ENCODE measurements at places on chromosomes 3 and 15.

DNA sequence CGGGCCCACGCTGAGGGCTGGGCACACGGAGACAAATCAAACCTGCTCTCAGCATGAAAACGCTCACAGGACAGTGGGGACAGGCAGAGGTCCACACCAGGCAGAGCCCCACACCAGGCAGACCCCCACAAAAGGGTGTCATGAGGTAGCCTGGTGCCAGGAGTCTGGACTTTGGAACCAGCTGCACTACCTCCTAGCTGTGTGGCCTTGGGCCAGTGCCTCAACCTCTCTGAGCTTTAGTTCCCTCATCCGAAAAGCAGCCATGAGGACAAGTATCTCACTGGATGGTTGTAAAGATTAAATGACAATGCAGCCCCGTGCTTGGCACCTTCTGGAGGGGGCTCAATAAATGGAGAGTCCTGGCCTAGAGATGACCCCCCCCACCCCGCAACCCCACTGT is 16.5 kb upstream of the CRABP1 start:
- DNase-seq: no peak

GRCh38 chr15:85706779-85707518 is 87.8 kb downstream of the KLHL25 start:
- peak; percentile 67 for DNase-seq

GRCh38 chr3:111368056-111368455 is 173.9 kb upstream of the CD96 start:
- no peak for DNase-seq

DNA sequence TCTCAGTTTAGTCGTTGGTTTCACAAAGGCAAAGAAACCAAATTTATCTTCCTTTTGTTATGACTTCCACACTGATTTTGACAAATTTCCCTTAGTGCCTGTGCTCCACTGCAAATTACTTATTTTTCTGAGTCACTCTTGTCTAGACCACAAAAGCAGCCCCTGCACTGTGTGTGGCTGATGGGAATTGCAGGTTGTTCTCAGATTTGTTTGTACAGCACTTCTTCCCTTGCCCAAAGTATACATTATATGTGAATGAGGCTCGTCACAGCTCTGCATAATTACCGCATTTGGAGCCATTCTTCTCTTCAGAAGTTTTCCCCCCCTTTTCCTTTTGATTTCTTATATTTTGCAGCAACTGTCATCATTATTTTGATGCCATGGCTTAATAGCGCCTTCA is 354.2 kb upstream of the IL12A start:
- no peak for DNase-seq

DNA sequence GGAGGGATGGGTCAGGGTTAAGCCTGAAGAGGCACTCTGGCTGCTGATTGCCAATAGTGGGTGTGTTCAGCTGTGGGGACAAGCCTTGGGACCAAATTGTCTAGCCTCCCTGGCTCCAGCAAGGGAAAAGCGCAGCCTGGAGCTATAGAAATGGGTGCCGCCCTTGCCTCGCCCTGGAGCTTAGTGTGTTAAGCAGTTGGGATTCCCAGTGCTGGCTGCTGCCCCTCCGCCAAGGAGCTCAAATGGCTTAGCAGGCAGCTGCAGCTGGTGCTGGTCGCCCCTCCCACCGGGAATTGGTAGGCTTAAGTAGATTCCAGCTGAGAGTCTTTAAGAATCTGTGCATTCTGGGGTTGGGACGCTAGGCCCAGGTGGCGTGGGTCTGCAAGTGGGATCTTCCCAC is 662.9 kb upstream of the TBL1XR1 start:
- DNase-seq: no peak

GRCh38 chr15:60563539-60564404 is 84.8 kb upstream of the ICE2 start:
- no peak for DNase-seq

GRCh38 chr3:120442975-120443517 is 7.7 kb downstream of the FSTL1 start:
- no peak for DNase-seq

- no peak for DNase-seq
Measured at GRCh38 chr3:56655709-56656108, 27.4 kb downstream of the TASOR start.

DNA sequence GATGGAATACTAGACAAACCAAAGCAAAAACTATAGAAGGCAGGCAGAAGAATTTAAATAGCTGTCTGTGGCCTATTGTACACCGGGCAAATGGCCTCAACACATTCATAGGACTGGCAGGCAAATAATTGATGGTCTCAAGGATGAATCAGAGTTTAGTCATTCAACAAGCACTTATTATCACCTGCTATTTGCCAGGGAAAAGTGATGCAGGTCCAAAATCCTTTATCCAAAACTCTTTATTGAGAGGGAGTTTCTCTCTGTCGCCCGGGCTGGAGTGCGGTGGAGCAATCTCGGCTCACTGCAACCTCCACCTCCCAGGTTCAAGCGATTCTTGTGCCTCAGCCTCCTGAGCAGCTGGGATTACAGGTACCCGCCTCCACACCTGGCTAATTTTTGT is 2.3 kb downstream of the EIF2AK4 start:
- DNase-seq: no peak

DNA sequence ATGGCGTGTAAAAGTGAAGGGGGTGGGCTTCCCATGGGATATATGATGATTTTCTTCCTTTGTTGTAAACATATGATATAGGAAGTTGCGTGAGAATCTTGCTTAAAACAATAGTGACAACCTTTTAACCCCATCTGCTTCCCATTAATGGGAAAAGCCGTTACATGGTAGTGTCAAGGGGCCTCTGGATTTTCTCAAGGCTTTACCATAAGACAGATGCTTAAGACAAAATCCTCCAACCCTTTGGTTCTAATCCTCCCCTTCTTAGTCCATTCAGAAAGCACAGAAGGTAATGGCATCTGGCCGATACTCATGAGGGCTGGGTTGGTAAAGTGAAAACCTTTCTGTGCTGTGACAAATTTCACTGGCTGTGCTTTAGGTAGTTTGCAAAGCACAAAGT is 25.0 kb downstream of the DPH3 start:
- DNase-seq: no peak

DNA sequence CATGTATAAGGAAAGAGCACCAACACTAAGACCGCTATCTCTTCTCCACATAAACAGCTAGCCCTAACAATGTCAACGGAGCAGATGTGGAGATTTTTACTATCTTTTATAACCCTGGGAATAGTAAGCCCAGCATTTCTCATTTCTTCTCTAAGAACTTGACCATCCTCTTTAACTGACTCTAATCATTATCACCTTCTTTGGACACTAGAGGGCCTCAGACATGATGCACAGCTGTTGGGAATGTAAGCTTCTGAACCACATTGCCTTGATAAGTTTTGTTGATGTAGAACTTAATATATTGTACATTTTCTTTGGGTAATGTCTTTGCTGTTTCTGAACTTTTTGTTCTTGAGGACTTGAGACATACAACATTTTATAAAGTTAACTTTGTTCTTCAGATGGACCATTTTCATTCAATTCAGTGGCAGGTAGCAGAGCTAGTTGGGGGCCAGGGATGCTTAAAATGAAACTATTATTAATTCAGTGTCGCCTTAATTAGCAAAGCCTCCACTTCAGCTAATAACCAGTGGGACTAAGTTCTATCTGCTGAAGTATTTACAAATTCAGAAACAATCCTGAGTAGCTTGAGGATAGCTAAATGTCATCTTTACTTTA is 9.6 kb upstream of the TAGLN3 start:
- DNase-seq: peak; percentile 26

DNA sequence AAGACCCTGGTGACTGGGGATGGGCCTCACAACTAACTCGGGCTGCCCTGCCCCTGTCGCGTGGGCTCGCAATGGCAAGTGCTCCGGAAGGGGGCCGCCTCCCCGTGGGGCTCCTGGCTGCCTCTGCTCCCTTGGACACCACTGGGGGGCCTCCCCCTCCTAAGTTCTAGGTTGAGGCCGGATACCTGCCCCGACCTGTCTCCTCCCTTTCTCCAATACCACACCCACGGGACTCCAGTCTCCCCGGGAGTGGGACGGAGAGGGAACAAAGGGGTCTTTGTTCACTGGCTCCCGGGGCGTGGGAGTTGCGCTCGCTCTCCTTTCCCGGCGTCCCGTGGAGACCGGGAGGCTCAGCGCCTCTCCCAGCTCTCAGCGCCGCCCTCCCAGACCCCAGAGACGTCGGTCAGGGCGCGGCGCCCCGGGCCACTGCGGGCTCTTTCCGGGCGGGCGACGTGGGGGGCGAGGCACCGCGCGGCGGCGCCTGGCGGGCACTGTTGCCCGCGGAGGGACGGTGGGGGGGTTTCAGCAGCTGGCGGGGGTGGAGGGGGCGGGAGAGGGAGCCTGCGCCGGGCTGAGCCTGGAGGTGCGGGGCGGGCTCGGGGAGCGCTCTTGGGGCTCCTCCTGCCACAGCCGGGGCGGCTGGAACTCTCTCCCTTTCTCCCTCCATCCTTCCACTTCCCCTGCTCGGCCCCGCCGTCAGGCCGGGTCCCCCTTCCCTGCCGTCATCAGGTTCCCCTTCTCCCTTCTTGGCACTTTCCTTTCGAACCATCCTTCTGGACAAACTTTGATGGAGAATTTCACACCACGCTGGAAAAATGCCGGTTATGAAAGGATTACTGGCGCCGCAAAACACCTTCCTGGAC is at the start of gene KCNH8:
TSS of gene KCNH8 (plus strand) at position 606 of the 863 bp plus-strand sequence. CDS start at position 816, 210 bp downstream.
- DNase-seq: peak; percentile 35

DNA sequence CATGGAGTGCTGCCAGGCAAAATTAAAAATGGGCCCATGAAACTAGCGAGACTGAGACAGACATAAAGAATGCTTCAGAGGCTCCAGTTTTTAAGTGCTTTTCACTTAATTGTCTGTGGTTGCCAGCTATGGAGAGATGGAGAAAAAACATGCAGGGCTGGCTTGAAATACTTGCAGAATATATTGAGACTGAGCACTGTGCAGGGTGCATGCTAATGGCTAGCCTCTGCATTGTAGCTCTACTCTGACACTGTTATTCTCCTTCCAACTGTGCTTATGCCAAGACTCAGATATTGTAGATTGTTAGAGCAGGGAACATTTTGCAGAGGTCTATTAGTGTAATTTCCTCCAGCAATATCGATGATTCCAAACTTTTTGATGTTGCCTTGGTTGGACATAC is 735.0 kb downstream of the PDCD6IP start:
- no peak for DNase-seq

GRCh38 chr3:58474348-58474911 is 17.5 kb upstream of the KCTD6 start:
- DNase-seq: peak; percentile 25

- no peak for DNase-seq
Measured at GRCh38 chr3:51887620-51888019, 12.2 kb upstream of the IQCF5 start.

DNA sequence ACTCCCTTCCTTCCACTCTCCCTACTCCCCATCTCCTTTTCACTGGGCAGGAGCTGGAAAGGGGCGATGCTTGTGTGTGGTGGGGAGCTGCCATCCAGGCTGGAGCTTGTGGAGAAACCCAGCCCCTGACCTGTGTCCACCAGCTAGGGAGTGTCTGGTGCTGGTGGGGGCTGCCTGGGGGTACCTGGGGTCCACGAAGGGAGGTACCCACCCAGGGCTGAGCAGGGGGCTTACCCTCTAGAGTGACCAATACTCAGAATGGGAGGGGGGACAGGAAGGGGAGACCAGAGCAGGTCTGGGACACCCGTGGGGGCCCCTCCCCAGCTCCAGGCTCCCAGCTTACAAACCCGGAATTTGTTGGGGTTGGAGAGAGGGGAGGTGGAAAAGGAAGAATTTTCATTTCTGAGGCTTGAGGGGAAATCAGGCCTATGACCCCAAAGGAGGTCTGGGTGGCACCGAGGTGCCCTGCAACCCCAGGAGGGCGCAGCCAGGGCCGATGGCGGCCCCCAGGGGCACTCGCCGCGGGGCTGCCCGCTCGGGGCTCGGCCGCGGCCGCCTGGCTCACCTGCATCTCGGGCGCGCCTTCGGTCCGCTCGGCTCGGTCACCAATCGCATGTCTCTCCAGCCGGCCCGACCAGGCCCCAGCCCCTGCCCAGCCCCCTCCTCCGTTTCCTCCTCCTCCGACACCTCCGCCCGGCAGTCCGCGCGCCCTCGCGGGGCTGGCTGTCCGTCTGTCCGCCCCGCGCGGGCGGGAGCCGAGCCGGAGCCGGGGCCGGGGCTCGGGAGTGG is 773 bp downstream of the LINGO1 start:
- no peak for DNase-seq

DNA sequence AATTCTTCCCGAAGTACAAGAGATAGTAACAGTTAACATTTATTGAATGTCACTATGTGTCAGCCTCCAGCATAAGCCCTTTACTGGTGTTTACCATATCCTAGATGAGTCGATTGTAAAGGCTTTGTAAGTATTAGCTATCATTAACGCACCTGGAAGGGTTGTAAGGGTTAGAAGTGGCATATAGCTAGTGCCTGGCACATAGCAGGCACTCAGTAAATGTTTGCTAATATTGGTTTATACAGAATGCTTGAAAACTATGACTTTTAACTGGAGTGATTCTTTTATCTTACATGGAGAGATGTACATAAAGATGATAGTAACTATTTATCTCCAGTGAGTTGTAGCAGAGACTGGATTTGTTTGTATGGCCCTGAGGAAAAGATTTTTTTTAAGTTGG is 46.3 kb upstream of the ATP11B start:
- no peak for DNase-seq

DNA sequence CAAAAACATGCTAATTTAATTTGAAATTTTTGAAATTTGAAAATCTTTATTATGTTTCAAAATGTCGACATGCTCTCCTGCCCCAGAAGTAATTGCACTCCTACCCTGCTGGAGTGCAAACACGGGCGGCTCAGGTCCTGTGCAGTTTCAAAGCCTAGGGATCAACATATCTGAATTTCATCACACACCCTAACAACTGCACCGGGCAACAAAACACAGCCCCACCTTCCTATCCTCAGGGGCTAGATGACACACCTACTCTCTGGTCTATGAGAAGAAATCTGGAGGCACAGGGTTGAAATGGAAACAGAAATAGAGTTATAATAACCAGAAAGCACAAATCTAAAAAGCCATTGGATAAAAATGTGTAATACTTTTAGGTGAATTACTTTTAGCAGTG is 61.4 kb downstream of the BFSP2 start:
- DNase-seq: no peak

- DNase-seq: no peak
Measured at GRCh38 chr3:47867451-47868044, 64.6 kb downstream of the DHX30 start.

- DNase-seq: no peak
Measured at GRCh38 chr15:40536501-40536900, 28.3 kb downstream of the CCDC32 start.

DNA sequence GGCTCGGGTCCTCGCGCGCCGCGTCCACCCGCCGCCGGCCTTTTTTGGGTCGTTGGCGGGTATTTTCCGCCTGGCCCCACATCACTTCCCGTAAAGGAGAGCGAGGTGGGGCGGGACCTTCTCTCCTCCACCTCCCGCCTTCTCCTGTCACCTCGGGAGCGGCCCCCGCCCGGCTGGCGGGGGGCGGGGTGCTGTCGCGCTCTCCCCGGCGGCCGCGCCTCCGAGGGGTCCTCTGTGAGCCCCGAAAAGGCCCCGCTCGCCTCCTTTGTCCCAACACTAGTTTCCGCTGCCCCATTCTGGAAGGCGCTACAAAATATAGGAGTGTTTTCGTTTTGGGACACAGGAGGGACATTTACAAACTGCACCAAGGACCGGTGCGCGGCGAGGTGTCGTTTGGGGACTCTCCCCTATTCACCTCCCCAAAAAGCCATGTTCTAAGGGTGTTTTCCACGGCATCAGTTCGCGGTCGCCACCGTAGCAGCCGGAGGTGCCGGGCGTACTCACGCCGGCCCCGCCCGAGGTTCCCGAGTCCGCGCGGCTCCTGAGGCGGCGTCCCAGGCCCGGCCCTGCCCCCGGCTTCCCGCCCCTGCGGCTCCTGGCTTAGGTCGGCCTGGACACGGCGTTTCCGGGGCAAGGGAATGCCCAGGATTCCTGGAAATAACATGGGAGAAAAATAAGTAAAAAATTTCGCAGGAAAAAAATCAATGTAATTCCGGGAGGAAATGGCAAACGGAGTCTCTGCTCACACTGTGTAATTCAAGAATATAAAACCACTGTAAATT is at the start of gene RAB27A:
TSS of gene RAB27A (minus strand) at position 68 of the 782 bp plus-strand sequence. CDS start 54,879 bp downstream, outside the sequence.
- DNase-seq: peak; percentile 63

All from naive B cell (primary cell).